ENCODE measurements at places on chromosomes 6 and 20. TPM values are rescaled to one million over a fixed set of nuclear protein-coding genes. Genes with fewer than 3 reads are reported as not detected.

Gene NFKBIE
- 6.7 TPM for total RNA-seq

Gene MEP1A
- total RNA-seq, result not detected

Gene TMEM74B
- total RNA-seq, result 0.71 TPM

Gene RAD21L1
- total RNA-seq, result not detected

Gene EPB41L1
- 39.3 TPM for total RNA-seq

Gene LY6G6C
- total RNA-seq, result not detected

Gene FBXO9
- total RNA-seq, result 99.5 TPM
